ENCODE measurements at places on chromosomes 11 and 22.

GRCh38 chr22:36986242-36986821, 32.9 kb downstream of the TST start:
- DNase-seq, result no peak

GRCh38 chr11:16160146-16160545, 196.2 kb downstream of the SOX6 start:
- DNase-seq, result no peak

DNA sequence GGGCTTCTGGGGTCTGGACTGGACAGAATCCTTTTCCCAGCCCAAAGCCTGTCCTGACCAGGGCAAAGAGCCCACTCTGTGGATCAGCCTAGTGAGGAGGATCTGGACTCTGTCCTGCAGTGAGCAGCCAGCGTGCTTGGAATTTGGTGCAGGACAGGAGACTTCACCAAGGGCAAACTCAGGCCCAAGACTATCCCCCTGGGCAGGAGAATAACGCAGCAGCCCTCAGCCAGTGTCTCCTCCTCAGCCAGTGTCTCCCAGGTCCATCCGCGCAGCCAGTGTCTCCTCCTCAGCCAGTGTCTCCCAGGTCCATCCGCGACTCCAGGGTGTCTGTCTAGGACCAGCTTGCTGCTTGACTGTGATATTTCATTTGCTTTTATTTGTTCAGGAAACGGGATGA, 1334.0 kb downstream of the TBC1D22A start:
- DNase-seq, result no peak

DNA sequence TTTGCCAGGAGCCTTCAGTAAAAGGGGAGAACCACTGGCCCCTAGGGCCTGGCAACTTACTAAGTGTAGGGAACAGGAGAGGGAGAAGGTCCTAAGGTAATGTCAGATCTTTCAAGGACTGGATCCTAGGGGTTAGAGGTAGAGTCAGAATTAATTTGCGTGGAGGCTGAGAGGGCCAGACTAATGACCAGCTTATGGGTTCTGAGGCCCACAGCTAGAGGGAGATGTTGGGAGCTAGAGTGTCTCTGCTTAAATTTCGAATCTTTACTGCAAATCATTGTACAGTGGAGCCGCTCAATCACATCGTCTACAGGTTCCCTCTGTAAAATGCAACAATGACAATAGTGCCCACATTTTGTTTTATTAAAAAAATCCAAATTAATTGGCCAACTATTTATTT, 31.4 kb downstream of the CLMP start:
- DNase-seq, result no peak

GRCh38 chr11:2794046-2794967, 91.3 kb downstream of the CDKN1C start:
- no peak for DNase-seq

- DNase-seq, result no peak
These were observed at the start of gene PACSIN3 for GRCh38 chr11:47186076-47186699. Gene PACSIN3, minus strand, starts transcription at chr11:47186434. Its CDS starts 3,707 bp downstream, at chr11:47182727.

- no peak for DNase-seq
These were observed 5.5 kb downstream of the B3GNT6 start for GRCh38 chr11:77039491-77040400.

GRCh38 chr22:37804881-37805809, 2.6 kb upstream of the GCAT start:
- peak; percentile 18 for DNase-seq

- DNase-seq, result no peak
These were observed 189.8 kb downstream of the SOX6 start for GRCh38 chr11:16166571-16166970.

DNA sequence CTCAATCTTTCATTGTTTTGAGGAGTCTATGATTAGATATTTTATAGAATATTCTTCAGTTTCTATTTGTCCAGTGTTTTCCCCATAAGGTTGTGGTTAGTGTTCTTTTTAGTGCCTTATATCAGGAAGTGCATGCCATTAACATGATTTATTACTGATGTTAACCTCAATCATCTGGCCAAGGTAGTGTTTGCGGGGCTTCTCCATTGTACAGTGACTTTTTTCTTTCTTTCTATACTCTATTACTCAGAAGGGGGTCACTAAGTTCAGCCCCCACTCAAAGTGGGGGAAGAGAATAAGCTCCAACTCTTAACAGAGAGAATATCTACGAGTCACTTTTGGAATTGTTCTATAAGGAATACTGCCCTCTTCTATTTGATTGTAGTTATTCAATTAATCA, 415.8 kb downstream of the DYNC2H1 start:
- DNase-seq, result no peak

GRCh38 chr11:134025082-134025429, 43.8 kb upstream of the JAM3 start:
- DNase-seq, result no peak

DNA sequence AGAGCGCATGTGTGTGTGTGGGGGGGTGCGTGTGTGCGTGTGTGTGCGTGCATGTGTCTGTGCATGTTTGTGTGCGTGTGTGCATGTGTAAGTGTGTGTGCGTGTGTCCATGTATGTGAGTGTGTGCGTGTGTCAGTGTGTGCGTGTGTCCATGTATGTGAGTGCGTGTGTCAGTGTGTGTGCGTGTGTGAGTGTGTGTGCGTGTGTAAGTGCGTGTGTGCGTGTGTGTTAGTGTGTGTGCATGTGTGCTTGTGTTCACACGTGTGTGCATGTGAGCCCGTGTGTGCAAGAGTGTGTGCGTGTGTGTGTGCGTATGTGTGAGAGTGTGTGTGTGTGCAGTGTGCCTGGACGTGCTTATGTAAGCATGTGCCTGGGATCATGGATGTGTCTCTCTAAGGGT, 14.7 kb upstream of the APOL6 start:
- no peak for DNase-seq

DNA sequence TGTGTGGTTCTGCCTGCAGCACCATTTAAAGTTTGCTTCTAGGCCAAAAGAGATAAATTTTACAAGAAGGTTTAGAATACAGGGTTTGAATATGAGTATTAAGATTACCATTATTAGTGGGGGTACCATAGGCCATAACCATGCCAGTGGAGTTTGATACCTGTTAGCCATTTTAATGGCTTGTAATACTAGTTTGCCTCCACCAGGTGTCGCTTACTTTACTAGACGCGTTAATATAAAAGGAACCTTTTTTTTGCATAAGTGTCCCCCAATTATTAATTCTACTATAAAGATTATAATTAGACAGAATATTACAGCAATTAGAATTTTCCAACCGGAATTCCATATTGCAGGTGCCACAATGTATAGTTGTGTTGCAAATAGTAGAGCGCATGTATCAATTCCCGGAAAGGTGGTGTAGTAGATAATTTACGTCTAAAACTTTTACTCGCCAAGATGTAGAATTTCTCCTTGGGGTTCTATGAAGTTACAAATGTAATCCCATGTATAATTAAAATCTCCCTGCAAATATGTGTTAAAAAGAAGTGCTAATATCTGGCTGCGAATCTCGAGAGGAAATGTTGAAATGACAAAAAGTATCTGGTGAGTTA, 16.1 kb downstream of the MS4A6E start:
- no peak for DNase-seq

GRCh38 chr11:45245218-45246045, 40.7 kb downstream of the SYT13 start:
- DNase-seq, result no peak

- DNase-seq, result no peak
These were observed 4.3 kb upstream of the PLXNB2 start for GRCh38 chr22:50311606-50312351.

GRCh38 chr11:65400307-65401072, 14.1 kb downstream of the FRMD8 start:
- DNase-seq, result no peak

DNA sequence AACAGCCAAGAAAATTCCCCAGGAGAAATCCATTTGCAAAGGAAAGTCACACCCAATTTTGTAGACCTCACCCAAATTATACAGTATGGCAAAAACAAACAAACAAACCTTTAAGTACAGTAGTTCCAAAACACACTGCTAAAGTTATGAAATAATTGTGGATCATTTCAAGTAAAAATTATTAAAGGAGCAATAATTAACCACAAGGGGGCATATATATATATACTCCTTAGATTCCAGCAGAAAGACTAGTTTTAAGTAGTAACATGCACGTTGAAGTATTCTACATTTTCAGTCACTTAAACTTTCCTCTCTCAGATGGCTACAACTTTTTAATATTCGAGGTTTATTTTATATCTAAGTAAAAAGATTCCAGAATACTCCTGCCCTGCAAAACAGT, 26.8 kb downstream of the RNF141 start:
- no peak for DNase-seq

- no peak for DNase-seq
These were observed 13.2 kb upstream of the MPZL2 start for GRCh38 chr11:118277312-118277711.

DNA sequence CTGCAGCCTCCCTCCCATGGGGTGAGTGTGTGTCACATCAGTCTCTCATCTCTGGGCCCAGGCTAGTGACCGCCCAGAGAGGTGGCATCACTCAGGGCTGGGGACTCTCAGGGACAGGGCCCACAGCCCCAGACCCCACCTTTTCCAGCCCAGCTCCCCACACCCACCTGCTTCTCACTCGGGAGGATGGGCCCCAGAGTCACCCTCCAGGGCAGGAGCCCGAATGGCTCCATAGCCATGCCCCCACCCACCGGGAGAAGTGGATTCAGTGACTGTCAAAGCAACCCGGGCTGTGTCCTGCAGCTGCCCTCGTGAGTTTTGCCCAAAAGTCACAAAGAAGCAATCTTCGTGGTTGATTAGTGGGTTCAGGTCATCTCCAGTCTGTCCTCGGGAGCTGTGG, 26.0 kb downstream of the PARVG start:
- DNase-seq, result no peak

GRCh38 chr22:32754413-32755041, 47.0 kb upstream of the TIMP3 start:
- no peak for DNase-seq

DNA sequence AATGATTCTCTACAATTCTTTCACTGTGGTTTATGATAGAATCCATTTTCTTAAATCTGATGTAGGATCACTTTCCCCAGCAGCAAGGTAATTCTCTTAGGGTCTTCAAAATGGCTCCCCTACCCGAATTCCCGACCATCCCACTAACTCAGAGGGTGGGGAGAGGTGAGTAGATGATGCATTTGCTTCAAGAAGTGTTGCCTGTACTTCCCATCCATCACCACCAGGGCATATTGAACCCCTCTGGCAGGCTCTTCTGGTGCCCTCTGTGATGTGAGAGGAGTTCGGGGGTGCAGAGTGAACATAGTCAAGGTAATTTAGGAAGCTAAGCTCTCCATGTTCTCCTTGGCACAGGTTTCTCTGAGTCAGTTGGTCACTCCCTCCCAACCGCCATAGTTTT, 52.3 kb downstream of the ZNRF3 start:
- DNase-seq, result no peak

Measured in stimulated activated CD8-positive, alpha-beta memory T cell treated with anti-CD3 and anti-CD28 coated beads, Interleukin-2, amount 100 ng/mL, for 1 hour (primary cell).